NCI-H748 treated with DMSO at 0.1 percent for 48 hours (cell line): ENCODE measurements at places on chromosomes 3 and 15.

DNA sequence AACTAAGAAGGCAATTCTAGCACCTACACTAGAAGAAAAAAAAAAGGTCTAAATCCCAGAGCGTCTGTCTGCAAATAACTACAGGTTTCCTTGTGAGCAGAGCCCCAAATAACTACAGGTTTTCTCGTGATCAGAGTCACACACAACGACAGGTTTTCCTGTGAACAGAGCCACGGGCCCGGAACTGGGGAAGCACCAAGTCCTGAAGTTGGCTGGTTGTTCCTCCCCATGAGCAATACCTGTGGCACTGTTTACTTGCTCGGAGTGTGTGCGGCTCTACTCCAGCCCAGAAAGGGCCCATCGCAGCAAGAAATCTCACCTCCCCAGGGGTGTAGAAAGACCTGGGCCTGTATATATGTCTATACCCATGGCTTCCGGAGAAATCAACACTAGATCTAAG lies 644 bp upstream of the MASP1 start:
- DNase-seq = no peak

DNA sequence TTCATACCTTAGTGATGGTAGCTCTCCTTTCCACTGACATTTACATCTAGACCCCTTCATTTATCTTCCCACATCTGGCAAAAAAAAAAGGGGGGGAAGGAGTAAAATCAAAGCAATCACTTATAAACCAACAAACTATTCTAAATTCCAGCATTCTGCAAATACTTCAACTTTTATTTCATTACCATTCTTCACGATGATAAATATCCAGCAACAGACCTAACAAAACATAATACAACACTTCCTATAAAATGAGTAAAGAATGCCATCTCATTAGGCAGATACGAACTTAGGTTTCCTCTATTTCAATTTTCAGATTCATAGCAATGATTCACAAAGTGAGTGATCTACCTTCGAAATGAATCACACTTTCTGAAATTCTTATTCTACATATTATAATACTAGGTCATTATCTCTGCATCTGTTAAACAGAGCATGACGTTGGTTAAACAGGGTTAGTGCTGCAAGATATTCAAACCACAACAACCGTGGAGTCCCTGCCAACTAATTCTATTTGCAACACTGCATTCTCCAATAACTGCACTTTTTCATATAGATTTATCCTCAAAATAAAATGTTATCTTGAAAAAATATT lies at the start of gene LRRFIP2:
Gene LRRFIP2 (minus strand): TSS at position 51 of the 595 bp plus-strand sequence. CDS start 25,599 bp downstream, outside the sequence.
- no peak for DNase-seq

GRCh38 chr15:69609176-69609575 lies 156.6 kb downstream of the RPLP1 start:
- no peak for DNase-seq

DNA sequence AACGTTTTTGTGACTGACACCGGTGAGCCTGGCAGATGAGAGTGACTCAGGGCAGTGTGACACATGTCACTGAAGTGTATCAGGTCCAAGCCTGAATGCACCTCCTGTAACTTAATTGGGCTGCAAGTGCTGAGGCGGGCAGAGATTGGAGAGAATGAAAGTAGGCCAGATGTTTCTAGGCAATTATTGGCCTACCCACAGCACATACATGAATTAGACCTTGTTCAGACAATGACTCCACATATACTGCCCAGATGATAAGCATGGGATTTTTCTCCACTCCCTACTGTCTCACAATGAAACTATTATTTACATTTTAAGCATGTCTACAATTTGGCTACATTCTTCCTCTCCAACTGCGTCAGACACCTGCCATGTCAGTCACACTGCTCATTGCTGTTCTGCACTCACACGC lies 187.3 kb upstream of the ZNF385D start:
- DNase-seq = no peak

DNA sequence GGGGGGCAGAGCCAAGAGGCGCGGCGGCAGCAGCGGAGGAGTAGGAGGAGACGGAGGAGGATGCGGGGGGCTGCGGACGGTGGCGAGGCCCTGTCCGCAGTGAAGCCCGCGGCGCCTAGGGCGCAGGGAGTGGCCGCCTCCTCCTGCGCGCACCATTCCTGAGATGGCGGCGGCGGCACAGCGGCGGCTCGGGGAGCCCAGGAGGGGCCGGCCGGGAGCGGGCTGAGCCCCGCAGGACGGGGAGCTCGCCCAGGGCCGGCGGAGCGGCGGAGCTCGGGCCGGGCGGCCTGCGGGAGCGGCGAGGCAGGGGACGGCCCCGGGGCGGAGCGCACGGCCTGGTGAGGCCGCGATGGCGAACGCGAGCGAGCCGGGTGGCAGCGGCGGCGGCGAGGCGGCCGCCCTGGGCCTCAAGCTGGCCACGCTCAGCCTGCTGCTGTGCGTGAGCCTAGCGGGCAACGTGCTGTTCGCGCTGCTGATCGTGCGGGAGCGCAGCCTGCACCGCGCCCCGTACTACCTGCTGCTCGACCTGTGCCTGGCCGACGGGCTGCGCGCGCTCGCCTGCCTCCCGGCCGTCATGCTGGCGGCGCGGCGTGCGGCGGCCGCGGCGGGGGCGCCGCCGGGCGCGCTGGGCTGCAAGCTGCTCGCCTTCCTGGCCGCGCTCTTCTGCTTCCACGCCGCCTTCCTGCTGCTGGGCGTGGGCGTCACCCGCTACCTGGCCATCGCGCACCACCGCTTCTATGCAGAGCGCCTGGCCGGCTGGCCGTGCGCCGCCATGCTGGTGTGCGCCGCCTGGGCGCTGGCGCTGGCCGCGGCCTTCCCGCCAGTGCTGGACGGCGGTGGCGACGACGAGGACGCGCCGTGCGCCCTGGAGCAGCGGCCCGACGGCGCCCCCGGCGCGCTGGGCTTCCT lies at the start of gene GPR27:
Gene GPR27 (plus strand): TSS at position 155 of the 909 bp plus-strand sequence. CDS start 195 bp downstream, at position 350.
- DNase-seq = no peak

GRCh38 chr3:191141728-191142127 lies 57.3 kb upstream of the OSTN start:
- DNase-seq = no peak

GRCh38 chr3:187967993-187968392 lies 186.0 kb upstream of the LPP start:
- DNase-seq = no peak

- no peak for DNase-seq
Measured at GRCh38 chr15:32884146-32884545, 166.3 kb downstream of the GREM1 start.

- no peak for DNase-seq
Measured at GRCh38 chr3:31670136-31670535, 137.4 kb downstream of the STT3B start.

DNA sequence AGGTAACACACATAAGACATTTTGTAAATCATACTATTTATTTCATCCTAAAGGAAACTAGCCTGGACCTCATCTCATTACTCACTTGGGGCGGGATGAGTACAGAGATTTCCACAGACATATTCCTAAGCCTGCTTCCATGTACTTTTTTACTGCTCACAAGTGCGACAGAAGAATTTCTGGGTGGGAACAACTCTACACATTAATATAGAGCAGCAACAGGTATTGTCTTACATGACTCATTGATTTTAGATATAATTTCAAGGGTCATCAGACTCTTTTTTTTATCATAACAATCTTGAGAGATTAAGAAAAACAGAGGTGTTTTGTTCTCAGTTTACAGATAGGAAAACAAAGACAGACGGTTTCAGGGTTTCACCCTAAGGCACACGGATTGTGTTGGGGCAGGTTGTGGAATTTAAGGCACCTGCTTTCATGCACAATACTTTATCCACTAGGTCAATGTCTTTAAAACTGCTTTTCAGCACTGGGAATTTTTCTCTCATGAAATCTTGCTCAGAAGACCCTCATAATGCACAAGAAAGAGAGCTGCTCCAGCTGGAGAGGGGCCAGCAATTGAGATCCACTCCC lies 186.7 kb upstream of the CDIN1 start:
- DNase-seq = no peak

DNA sequence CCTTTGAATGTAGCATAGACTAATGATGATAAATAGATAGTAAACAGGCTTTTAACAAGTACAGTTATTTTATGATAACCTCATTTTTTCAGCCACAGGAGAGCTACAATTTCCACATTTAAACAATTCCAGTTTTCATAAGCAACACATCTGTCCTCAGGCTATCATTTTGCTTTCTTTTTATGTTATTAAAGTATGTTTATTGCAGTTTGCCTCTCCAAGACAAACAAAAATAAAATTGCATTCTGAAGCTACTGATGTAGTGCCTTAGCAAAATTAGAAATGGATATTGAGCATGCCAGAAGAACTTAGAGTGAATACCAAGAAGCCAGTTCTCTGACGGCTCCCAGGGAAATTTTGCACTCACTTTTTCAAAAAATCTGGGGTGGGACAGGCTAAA lies 140.6 kb upstream of the ABHD17C start:
- no peak for DNase-seq

DNA sequence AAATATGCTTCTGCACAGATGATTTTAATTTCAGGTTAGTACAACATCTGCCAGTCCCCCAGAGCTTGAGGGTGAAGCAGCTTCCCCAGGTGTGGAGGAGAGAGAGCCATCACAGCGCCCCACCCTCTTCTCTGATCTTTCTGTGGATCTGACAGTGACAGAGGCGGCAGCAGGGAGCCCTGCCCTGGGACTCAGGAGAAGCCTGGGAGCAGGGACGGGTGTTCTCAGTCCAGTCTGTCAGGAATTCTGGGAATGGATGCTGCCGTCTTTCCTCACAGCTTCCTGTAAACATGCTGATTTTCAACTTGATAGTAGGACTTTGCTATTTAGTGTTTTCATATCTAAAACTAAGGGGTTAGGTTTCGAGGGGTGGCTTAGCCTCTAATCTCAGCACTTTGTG lies 11.4 kb upstream of the RAB8B start:
- DNase-seq = no peak

DNA sequence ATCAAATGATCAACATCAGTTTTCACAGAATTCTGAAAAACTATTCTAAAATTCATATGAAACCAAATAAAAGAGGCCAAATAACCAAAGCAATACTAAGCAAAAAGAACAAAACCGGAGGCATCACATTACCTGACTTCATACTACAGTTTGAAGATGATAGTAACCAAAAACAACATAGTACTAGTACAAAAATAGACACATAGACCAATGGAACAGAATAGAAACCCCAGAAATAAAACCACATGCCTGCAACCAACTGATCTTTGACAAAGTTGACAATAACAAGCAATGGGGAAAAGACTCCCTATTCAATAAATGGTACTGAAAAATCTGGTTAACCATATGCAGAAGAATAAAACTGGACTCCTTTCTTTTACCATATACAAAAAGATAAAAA lies 75.7 kb upstream of the FXR1 start:
- no peak for DNase-seq

DNA sequence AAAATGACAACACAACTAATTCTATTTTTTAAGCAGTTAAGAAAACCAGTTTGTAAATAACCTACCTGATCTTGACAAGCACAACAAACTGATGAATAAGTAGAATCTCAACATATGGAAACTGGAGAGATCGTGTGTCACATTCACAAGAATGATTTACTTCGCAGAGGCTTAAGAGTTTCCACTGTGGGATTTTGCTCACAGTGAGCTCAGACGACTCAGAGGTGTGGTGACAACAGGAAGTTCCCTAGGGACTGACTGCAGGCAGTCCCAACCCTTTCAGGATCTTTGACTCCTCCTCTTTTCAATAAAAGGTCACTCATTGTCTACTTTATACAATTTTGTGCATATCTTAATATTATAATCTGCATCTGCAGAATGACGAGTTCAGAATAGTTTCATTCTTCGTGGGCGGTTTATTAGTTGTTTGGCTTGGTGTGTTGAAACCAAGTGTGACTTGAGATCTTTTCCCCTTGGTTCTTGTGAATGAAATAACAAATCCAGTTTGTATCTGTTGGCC lies at the start of gene LIPH:
Gene LIPH (minus strand): TSS at position 231 of the 520 bp plus-strand sequence. CDS start 117 bp downstream, at position 114.
- DNase-seq = no peak

DNA sequence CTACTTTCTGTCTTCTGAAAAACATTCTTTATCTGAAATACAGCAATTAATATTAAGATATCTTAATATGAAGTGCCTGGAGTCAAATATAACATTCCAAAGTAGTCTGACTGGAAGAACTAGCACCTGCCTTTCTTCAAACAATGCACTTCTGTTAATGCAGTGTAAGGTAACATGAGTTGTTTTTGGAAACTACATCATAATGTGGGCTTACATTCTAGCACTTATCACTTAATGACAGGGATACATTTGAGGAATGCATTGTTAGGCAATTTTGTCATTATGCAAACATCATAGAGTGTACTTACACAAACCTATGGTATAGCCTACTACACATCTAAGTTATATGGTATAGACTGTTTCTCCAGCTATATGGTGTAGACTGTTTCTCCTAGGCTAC lies 49.2 kb downstream of the SLC15A2 start:
- DNase-seq = peak; percentile 40

DNA sequence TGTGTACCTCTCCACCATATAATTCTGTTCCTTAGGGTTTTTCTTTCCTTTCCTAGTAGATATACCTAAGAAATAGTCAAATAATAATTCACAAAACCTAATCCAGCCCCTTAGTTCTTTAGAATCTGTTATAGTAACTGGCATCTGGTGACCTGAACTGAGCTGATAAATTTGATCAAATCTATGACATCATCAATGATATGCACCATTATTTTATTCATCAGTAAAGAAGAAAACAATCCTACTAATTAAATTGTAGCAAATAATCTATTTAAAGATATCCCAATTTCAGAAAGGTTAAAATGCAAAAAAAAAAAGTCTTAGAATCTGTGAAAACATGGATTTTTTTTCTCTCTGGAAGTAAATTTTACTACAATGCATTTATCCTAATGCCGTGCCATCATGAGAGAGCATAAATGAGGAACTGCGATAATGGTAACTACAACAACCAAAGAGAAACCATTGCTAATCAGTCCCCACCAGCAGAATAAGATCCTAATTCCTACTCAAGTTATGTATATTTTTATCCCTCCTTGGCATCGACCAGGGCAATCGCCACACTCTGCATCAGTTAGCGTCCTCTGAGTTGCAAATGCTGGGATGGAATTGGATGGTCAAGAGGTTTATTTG lies 6.6 kb upstream of the MNS1 start:
- DNase-seq = no peak
